ENCODE measurements at places on chromosomes 3 and 15.

GRCh38 chr3:55782807-55783206, 295.7 kb upstream of the WNT5A start:
- no peak for DNase-seq

DNA sequence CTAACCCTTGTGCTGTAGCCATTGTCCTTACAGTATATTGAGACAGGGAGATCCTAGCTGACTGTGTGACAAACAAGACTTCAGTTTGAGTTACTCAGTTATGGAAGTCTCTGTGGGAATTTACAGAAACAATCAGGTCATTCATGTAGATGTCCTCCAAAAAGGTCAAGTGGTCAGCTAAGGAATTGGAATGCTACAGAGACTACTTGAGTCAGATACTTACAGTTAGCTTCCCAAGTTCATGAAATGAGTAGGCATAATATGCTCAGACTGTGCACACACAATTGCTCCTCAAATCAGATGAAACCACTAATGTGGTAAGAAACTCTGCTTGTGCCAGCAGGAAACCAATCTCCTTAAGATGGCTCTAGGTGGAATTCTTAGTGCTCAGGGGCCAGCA, 985.7 kb downstream of the NSUN3 start:
- no peak for DNase-seq

DNA sequence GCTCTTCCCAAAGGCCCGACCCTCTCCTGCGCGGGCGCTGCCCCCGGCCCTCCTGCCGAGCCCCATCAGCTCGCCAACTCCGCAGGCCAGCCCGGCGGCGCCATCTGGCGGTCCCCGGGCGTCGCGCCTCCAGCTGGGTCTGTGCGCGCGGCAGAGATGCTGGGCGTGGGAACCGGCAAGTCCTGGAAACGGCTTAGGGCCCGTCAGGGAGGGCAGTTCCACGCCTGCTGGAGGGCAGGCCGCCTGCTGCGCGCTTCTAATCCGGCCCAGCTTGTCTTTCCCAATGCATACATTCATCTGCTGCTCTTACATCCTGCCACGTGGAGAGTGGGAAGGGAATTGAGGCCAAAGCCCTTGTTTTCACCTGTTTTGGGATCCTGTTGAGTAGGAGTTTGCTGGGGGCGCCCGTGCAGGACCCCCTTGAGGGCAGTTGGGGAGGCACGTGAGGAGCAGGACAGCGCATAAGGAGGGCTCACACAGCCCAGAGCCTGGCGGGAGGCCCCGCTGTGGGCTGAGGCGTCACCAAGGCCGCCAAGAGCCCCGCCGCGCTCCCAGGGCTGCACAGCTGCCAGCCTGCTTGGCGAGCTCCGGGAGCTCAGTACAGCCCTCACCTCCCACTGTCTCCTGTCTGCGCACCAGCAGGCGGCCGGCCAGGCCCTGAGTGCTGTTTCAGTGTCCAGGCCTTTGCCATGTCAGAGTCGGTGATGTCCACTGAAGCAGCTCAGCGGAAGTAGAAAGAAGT, 165.6 kb downstream of the NSMCE3 start:
- peak; percentile 66 for DNase-seq

DNA sequence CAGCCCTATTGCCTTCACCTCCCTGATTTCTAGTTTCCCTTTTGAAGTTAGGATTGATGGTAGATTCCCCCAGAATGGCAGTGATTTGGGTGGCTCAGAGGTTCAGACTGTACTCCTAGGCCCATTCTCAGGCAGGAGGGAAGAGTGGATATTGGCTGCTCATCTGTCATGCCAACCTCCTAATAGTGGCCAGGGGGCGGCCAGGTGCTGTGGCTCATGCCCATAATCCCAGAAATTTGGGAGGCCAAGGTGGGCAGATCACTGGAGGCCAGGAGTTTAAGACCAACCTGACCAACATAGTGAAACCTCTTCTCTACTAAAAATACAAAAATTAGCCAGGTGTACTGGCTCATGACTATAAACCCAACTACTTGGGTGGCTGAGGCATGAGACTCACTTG, 11.3 kb downstream of the RRP9 start:
- DNase-seq: no peak

DNA sequence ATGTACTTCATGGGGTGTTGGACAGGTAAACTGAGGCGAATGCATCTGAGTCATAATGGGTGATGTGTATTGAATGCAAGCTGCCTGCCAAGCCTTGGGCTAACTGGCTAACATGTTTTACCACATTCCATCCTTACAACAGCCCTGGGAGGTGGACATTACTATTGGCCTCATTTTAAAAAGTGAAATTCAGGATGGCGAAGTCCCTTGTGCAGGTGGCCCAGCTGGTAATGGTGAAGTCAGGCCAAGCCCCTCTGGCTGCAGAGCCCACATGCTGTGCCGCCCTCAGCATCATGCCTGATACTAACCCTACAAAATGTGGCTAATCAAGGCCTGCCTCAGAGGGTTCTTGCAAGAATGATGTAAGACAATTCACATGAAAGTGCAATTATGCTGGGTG, 60.0 kb upstream of the CHD2 start:
- no peak for DNase-seq

Measured in GM19239 (cell line).